ENCODE measurements at places on chromosomes 7 and 10.

DNA sequence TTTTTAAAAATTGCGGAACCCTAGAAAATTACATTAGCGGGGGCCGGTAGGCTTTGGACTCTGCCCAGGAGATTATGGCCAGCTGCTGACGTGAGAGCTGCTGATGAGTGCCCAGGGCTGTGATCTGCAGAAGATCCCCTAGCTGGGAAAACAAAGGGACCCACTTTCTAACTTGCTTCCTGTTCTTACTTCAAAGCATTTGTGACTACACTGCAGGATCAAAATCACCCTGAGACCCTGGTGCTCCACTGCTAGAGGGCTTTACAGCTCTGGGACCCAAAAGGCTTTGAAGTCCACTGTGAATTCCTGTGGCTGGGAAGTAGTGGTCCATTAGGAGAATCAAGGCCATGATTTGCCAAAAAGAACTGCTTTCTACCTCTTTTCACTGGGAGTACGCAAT lies 499.4 kb upstream of the AKR1E2 start:
- DNase-seq: no peak

DNA sequence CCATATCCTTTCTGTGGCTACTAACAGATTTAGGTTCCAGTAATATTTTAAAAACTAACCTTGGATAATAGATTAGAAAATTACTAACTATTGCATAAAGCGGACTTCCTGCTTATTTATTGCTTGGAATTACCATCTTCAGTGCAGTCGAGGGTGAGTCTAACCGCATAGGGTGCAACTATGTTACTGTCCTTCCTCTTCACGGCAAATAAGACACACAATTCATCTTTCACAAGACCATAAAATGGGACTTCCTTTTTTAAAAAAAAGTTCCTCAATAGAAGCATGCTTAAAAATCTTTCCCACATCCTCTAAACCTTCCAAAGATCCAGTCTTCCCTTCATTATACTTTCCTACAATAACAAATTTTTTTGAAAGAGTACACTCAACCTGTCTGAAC lies 2.1 kb downstream of the SLC25A40 start:
- DNase-seq: no peak

- no peak for DNase-seq
These were observed 1186.5 kb upstream of the AUTS2 start for GRCh38 chr7:68411742-68412141.

DNA sequence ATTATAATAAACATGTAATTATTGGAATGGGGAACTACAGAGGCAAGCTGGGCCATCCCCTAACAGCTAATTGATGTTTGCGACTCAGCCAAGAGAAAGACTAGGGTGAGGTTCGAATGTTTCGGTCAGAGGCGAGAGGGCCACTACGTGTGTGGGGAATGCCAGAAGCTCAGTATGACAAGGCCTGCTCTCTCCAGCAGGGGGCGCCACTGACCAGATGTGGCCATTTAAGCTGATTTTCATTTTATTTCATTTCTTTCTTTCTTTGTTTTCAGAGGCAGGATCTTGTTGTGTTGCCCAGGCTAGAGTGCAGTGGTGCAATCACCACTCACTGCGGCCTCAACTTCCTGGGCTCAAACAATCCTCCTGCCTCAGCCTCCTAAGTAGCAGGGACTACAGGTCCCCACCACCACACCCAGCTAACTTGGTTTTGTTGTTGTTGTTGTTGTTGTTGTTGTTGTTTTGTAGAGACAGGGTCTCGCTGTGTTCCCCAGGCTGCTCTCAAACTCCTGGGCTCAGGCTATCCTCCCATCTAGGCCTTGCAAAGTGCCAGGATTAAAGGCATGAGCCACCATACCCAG lies 38.1 kb downstream of the TMEM130 start:
- peak; percentile 41 for DNase-seq

GRCh38 chr10:63521416-63522276 lies 445 bp downstream of the REEP3 start:
- DNase-seq: peak; percentile 89

DNA sequence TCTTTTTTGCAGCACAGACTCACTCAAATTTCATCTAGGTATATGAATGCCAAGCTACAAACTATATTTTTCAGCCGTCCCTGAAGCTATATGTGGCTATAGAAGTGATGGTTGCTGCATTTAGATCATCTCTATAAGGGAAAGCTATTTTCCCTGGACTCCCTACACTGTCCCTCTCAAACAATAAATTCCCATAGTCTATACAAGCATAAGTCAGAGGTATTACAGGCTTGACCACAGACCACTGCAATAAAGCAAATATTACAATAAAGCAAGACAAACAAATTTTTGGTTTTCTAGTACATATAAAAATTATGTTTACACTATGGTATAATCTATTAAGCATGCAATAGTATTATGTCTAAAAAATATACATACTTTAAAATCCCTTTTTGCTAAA lies 1015.5 kb upstream of the LRRN3 start:
- DNase-seq: no peak

GRCh38 chr10:95289921-95290421 lies 832 bp downstream of the PDLIM1 start:
- DNase-seq: peak; percentile 13

DNA sequence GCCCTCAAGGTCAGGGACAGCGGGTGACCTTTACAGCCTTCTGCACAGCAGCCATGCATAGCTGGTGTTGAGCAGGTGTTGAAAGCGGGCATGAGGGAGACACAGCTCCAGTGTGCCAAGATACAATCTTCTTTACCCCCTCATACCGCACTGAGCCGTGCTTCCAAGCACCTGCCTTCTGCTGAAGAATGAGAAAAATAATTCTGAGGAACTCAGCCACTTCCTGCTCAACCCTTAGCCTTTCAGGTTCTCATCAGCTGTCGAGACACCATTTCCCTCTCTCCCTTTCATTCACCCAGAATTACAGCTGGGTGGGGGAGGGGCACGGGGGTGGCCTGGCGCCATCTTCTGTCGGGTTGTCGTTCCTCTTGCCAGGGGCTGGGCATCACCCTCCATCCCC lies 58.6 kb downstream of the COL13A1 start:
- no peak for DNase-seq

DNA sequence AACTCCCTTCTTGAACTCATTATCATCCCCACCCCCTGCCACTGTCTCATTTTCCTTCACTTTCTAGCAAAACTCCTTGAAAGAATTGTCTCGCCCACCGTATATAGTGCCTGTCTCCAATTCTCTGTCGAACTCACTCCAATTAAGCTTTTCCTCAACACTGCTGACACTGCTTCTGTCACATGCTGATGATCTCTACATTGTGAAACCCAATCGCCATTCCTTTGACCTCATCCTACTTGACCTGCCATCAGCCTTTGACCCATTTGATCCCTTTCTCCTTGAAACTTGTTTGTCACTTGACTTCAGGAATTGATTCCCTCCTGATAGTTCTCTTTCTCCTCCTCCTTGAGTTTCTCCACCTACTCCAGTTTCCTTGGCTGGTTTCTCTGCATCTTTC lies 54.8 kb downstream of the CCDC71L start:
- DNase-seq: no peak

All from adipocyte (in vitro differentiated cells).